ENCODE measurements at places on chromosomes 2 and 18.

DNA sequence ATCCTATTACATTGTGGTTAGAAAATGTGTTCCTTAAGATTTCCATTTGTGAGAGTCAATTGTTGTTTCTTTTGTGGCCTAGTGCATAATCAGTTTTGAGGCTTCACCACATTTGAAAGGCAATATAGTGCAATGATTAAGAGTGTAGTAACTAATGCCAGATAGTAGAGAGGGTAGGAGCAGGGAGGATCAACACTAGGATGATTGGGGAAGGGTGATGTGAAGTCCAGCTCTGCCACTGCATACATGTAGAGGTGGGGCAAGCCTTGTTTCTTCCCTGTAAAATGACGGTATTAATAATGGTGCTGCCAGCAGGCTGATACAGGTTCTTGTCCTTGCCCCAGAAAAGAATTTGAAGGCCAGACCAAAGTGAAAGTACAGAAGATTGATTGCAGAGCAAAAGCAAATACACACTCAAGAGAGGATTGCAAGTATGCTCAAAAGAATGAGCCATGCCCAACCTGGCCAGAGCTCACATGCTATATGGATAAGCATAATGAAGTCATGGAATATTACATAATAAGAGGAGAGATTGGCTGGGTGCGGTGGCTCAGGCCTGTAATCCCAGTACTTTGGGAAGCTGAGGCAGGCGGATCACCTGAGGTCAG, 8.0 kb downstream of the SP100 start:
- no peak for DNase-seq

DNA sequence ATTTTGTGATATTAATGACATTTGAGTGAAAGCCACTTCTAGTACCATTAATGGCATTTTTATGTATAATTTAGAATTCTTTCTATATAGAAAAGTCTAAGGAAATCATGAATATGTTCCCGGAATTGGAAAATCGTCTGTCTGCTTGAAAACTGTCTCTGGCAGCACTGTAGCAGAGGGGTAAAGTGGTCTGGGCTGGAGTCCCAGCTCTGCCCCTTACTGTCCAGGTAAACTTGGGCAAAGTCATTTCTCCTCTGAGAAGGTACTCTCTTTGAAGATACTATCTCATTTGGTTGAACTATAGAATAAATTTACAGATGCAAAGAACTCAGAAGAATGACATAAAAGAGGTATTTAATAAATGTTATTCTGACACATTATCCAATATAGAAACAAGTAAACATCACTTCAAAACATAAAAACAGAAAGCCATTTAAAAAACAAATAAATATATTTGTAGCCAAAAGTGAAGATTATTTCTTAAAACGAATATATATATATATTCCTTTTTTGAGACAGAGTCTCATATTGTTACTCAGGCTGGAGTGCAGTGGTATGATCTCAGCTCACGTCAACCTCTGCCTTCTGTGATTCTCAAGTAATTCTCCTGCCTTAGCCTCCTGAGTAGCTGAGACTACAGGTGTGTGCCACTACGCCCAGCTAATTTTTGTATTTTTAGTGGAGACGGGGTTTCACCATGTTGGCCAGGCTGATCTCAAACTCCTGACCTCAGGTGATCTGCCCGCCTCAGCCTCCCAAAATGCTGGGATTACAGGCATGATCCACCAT, 149.8 kb upstream of the ITGA4 start:
- no peak for DNase-seq

DNA sequence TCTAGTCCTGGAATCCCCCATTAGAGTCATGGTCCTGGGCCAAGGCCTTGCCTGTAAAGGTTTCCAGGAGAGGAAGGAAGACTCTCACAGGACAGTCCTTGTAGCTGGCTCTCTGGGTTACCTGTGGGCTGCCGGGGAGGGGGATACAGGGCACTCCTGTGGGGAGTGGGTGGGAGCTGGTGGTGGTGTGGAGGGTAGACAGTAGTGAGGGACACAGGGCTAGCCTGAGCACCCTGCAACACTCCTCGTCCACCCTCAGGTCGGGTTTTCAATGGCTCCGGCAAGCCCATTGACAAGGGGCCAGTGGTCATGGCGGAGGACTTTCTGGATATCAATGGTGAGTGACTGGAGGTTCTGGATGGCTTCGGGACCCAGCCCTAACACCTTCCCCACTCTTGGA, 19.7 kb upstream of the ANKRD53 start:
- DNase-seq: no peak

GRCh38 chr2:128988326-128988725, 669.7 kb upstream of the HS6ST1 start:
- DNase-seq: no peak

DNA sequence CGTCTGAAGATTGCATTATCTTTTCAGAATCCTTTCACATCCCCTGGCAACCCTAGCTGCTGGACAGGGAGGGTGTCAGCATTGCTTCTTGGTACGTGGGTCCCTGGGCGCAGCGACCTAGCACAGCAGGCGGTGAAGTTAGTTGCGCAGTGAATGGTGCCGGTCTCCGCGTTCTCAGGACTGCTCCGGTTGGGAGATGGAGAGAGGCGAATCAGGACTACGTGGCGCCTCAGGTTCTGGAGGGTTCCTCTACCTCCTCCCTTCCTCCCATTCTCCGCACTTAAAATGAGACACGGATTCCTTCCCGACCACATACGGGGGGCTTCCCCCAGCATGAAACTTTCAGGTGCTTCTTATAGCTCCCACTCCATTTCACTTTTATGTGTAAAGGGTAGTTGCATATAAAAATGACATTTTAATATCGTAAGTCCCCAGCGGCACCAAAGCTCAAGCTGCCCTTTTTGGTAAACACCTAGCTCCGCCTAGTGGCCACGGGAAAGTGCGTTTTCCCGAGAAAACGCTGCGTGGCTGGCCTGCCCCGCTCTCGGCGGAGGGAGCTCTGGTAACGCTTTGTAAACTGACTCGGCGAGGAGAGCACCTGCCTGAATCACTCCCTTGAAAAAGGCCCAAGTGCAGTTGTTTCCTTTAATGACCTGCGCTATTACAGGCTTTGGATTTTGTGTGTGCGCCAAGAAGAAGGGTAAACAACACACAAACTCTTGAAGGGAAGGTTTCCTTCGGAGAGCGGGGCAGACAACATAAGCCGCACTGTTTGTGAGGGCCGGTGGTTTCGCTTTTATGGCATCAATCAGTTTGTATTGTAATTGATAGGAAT, 32.9 kb upstream of the INHBB start:
- peak; percentile 81 for DNase-seq

DNA sequence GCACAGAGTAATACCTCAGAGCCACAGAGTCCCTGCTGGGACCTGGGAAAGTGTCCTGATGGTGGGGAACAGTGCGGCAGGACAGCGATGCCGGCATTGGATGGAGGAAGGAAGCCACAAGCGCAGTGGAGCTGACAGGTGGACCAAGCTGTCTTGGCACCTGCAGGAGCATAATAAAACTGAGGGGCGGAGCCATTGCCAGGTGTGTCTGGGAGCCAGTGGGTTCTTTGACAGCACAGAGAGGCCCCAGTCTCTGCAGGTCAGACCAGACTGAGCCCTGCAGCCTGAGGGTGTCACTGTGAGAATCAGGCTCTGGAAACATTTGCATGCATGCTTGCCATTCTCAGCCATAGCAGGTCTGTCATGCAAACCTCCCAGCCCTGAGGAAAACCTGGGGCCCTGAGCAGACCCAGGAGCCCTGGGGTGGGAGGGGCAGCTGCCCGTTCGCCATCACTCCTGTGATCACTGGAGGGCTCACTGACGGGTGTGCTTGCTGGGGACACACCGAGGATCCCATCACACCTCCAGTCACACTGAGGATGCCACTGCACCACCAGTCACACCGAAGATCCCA, 210.5 kb upstream of the HDAC4 start:
- DNase-seq: no peak

GRCh38 chr18:28078849-28079248, 98.1 kb downstream of the CDH2 start:
- DNase-seq: no peak

DNA sequence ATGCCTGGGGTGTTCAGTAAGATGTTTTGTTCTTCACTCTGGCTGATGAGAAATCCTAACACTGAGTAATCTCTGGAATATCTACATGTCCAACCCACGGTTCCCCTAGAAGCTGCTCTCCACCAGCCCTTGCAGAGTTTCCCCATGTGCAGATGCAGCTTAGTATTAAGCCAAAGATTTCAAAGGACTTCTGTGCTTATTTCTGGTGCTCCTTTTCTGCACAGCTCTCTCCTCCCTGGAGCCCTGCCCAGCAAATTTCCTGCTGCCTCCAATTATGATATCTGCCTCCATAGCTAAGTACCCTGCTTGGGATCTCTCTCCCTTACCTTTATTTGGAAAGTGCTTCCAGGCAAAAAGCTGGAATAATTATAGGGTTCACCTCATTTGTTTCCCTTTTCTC, 949.3 kb downstream of the BCL11A start:
- no peak for DNase-seq

GRCh38 chr2:31302940-31303563, 69.1 kb downstream of the EHD3 start:
- no peak for DNase-seq

GRCh38 chr18:56462276-56462675, 176.1 kb downstream of the TXNL1 start:
- no peak for DNase-seq

DNA sequence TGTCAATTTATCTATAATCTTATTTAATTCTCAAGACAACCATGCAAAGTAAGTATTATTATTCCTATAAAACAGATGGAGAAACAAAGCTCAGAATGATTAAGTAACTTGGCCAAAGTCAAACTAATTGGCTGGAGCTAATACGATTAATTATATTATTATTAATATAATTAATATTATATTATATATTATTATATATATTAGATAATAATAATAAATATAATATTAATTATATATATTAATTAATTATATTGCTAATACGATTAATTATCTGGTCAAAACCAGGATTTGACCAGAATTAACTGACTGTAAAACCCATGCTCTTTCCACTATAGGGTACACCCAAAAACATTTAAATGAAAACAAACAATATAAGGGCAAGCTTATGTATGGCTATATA, 52.4 kb downstream of the FARSB start:
- no peak for DNase-seq

GRCh38 chr18:11585596-11585995, 23.8 kb upstream of the SLC35G4 start:
- DNase-seq: no peak

GRCh38 chr18:8696749-8697211, 8.6 kb upstream of the MTCL1 start:
- peak; percentile 39 for DNase-seq

- DNase-seq: no peak
Observed at GRCh38 chr2:49794396-49794795, 640.1 kb upstream of the FSHR start.

Data from nucleus accumbens (tissue), 56 donors.